ENCODE measurements at places on chromosomes 6 and 20.

DNA sequence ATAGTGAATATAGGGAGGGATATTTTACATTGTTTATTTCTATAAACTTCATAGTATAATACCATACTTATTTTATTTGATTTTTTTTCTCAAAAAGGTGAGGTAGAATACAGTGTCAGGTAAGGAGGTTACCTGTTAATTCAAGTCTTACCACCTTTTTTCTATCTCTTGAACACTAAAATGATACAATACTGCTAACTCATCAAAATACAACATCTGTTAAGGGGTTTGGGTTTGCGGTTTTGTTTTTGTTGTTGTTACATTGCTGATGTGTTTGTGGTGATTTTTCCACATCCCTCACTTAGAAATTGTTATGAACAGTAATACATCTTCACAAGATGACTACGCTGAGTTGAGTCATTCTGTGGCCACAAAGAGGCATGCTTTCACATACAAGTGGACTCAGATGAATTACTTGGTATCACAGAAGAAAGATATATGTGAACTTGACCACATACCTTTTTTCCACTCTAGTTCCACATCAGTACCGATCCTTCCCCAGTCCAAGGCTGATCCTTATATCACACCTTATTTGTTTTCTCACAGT lies 139.4 kb upstream of the ID4 start:
- DNase-seq = no peak

GRCh38 chr6:1255636-1256365 lies 56.1 kb upstream of the FOXQ1 start:
- DNase-seq = no peak

GRCh38 chr6:7532232-7532631 lies 9.2 kb upstream of the DSP start:
- no peak for DNase-seq

DNA sequence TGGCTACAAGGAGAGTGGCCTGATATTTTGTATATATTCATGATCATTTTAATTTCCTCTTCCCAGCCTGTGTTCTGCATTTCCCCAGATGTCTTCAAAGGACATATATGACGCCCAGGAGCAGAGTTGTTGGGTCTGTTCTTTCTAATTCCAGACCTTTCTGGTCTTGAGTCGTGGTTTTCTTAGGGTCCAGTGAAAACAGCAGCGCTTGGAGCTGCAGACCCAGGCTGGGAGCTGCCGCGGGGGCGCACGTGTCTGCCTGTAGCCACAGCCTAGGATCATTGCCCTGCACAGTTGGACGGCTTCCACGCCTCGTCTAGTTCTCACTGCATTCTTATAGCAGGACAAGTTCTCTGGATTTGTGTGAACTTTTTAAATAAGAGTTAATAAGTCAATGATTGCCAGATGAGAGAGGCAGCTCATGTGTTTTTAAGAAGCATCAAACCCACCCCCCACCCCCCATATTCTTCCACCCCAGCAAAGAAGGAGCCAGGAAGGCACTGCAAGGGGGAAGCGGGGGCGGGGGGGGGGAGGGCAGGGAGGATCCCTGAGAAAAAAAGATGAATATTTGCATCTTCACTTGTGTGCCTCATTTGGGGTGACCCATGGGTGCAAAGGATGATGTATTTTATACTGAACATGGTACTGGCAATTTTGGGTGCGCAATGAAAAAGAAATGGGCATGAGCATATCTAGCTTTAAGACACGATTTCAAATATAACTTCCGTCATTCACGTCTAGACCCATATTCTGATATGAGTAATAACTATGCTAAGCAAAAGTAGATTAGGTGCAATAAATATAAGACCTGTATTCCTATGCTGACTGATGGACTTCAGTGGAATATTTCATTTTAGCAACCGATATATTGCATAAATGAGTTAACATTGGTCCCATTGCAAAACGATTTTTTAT lies 160.0 kb downstream of the TBXT start:
- DNase-seq = no peak

- no peak for DNase-seq
Observed at GRCh38 chr20:24746351-24746685, 202.8 kb upstream of the CST7 start.

GRCh38 chr6:33761922-33762629 lies 15.4 kb upstream of the IP6K3 start:
- peak; percentile 32 for DNase-seq

DNA sequence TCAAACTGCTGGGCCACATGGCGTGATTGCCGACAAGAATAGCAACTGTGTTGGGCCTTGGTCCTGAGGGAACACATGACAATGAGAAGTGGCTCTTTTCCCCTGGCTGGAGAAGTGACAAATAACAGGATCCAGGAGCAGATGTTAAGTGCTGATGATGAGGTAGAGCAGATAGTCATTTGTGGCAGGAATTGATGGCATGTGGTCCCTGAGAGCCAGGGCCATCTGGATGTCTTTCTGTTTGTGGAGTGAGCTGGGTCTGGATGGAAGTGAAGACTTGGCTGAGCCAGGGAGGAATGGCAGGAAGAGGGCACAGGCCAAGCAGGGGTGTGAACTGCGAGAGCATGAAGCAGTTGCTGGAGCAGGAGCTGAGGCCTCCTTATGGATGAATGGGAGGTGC lies 67.8 kb downstream of the SCAND1 start:
- DNase-seq = no peak

- DNase-seq = no peak
Observed at GRCh38 chr6:127891731-127892326, 9.0 kb downstream of the THEMIS start.

- DNase-seq = no peak
Observed at GRCh38 chr20:46638134-46638897, 12.9 kb downstream of the SLC13A3 start.

DNA sequence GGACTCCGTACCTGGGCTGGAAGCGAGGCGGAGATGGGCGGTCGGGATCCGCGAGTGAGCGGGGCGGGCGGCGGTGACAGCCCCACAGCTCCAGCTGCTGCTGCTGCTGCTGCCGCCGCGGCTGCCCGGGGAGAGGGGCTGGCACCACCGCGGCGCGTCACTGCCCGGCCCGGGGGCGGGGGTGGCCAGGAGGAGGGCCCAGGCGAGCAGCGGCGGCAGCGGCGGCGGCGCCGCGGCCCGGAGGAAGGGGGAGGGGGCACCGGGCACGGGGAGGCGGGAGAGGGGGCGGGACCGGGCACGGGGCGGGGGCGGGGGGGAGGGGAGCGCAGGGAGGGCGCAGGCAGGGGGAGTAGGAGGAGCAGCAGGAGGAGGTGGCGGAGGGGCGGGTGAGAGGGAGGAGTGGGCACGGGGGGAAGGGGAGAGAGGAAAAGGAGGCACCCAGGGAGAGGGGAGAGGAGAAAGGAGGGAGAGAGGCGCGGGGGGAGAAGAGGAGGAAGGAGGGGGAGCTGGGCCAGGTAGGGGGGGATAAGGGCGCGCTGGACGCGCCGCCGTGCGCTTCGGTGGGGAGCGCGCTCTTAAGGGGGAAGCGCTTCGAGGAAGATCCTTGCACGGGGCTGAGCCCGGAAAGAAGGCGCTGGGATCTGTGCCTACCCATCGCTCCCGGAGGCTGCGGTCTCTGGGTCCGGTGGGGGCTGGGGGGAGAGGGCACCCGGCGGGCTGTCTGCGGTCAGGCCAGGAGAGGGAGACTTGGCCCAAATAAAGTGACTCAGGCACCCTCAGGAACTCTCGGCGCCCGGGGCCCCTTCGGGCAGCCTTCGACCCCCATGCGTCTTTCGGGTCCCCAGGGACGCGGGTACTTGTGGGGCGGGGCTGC lies 101.5 kb downstream of the NOL4L start:
- no peak for DNase-seq

DNA sequence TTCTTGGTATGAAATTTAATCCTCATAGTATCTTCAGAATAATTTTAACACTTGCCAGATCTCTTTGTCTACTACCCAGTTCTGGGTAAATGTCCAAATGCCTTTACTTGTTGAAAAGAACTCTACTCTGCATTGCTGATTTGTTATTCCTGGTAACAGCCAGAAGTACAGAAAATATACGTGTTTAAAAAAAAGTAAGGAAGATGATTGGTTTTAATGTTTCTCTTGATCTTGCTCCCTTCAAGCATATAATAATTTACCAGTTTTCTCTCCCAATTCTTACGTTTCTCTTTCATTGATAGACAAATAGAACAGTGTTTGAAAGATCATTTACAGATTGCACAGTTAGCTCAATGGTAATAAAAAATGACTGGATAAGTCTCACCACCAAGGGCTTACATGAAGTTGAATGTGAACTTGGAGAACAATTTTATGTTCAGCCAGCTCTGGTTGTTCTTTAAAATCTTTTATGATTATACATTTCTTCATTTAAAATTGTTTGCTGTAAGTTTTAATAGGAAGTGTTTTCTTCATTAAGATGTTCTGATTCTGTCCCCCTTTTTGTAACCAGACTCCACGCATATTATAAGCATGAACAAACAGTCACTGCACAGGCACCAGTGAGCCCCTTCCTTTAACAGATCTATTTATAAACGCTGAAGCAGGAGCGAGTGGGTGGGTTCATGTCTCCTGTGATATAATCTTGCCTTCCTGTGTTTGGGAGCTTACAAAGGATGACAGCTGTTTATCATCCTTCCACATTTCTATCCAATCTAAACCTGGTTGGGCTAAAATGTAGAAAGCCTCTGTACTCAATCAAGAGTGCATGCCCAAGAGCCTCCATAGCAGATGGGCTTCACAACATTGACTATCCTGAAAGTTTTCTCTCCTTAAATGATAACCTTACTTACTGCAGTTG lies 299.5 kb downstream of the PRL start:
- DNase-seq = no peak

DNA sequence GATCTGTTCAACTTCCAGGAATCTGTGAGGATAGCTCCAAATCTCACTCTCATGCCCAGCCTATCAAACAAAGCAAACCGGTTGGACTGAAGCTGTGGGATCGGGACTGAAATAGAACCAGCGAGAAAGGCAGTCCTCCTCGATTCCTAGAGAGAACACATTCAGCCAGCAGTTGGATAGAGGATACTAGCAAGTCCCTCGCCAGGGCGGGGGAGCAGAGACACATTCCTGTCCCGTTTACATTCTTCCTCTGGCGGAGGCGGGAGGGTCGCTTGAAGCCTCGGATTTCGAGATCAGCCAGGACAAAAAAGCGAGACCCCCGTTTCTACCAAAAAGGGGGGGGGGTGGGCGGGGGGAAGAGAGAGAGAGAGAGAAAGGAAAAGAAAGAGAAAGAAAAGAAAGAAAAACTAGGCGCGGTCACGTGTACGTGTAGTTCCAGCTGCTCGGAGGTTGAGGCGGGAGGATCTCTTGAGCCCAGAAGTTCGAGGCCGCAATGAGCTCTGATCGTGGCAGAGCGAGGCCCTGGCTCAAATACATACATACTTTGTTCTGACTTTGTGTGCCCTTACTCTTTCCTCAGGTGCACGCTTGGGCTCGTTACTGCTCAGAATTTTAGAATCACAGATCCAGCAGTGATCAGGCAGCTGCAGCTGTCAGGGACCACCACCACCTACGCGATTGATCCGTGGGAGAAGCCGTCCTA lies 19.5 kb downstream of the ZNF311 start:
- no peak for DNase-seq

DNA sequence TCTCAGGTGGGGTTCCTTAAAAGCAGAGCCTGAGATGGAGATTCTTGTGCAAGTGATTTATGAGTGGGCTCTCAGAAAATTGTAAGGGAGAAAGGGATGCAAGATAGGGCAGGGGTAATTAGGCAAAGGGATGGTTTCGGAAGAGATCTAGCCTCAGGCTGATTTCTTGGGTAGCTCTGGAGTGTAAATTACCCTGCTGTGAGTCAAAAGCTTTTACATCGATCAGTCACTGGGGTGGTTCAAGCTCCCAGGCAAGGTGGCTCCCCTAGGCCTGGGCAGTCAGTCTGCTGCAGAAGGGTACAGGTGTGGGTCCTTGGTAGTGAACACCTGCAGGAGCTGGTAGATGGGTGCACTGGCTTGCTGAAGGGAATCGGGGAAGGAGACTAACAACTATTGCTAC lies 11.1 kb upstream of the PM20D2 start:
- no peak for DNase-seq

DNA sequence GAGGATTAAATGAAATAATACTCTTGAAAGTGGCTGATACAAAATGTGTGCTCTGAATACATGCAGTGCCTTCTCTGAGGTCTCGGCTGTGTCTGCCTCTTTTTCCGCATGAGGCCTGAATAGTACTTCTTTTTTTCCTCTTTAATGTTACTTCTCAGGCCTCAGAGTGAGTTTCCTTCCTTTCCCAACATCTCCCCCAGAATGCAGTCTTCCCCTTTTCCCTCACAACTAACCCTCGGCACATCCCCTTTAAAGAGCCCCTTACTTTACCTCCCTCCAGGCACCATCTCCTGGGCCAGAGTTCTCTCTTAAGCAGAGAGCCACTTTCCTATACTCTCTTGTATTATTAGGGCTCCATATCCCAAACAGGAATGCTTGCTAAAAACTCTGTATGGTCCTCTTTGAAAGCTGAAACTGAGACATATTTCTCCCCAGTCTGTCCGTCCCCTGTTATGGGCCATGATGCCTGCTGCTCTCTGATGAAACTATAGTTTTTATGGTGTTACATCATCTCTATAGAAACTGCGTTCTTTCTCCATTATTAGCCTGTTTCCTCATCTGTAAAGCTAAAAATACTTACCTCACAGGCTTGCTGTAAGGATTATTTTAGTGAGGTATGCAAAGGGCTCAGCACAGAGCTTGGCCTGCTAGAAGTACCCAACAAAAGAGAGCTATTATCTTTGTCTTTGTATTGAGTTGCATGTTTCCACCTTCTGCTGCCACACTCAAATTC lies 2.3 kb downstream of the PLAGL2 start:
- no peak for DNase-seq

DNA sequence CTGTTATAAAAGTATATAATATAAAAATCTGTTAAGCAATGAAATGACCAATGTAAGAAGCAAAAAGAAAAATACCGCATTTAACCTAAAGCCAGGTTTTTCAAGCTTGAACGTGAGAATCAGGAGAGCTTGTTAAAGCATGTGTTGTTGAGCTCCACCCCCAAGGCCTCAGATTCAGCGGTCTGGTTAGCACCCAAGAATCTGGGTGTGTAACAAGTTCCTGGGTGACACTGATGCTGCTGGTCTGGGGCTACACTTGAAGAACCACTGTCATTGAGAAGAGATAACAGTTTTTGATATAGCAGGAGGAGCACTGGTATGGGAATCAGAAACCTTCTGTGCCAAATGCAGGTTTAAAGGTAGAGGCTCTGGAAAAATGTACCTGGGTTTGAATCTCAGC lies 154.0 kb downstream of the ID4 start:
- no peak for DNase-seq

DNA sequence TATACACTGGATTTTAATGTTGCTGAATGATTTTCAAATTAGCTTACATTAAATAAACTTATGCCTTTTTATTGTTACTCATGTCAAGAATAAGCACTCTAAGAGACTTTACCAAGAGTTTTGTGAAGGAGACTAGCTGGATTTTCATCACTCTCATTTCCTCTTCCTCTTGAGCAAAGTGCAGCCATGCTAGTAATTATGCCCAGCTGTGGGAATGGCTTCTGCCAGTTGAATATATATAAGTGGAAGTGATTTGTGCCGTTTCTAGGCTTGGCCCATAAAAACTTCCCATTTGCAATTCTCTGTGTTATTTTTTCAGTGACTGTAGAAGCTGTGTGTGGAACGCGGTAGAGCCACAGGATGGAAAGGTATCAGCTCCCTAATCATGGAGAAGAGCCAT lies 255.8 kb downstream of the HDGFL1 start:
- no peak for DNase-seq

Measured in GM19239 (cell line).